SK-N-SH treated with all-trans-retinoic acid at 6 μM for 48 hours (cell line): ENCODE measurements at places on chromosomes 1 and 21.
A peak's percentile ranks its signal among the peaks of the same experiment; 100 is the strongest.

DNA sequence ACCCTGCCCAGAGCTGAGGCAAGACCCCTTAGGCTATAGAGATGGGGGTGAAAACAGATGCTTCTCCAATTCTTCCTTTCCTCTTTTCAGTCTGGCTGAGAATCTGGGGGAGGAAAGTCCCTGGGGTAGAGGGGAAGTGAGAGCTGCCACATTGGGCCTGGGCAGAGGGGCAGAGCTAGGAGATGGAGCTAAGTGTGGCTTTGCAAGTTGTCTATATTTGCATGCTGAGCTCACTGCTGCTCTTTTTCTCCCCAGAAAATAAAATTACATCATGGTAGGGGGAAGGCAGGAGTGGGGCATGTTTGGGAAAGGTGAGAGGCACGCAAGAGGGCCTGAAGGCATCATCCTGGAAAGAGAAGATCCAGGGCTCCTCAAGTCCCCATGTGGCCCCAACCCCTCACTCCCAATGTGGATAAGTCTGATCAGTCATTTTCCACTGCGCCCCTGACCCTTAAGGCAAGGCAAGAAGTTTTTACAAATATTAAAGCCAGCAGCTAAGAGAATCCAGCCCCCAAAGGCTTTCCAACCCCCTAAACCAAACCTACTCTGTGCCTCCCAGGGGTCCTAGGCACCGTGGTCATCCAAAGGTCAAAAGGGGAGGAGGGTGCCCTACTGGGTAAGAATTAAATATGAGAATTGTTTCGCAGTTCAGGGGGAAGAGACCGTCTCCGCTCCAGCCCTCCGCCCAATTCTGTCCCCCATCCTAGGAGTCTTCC lies 500 bp upstream of the PEA15 start:
- no peak for ATAC-seq

DNA sequence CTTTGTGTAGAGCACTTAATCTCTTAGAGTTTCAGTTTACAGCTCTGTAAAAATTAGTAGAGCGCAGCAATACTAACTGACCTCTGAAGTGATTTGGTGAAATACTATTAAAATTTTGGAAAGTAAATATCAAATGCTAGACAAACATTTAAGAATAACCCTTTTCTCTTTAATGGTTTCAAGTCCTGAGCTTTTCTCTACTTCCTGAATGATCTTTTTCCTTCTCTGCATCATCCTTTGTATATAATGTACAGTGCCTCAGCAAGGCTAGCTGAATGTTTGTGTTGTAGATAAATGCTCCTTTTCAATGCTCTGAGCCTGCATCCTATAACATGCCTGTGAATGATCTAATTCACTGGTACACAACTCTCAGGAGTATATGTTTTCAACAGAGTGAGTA lies 272.9 kb downstream of the ADGRL2 start:
- no peak for ATAC-seq

GRCh38 chr1:158830904-158831507 lies at the start of gene MNDA:
MNDA (plus strand) TSS chr1:158831351; CDS start chr1:158842154, 10,803 bp downstream.
- ATAC-seq = no peak

DNA sequence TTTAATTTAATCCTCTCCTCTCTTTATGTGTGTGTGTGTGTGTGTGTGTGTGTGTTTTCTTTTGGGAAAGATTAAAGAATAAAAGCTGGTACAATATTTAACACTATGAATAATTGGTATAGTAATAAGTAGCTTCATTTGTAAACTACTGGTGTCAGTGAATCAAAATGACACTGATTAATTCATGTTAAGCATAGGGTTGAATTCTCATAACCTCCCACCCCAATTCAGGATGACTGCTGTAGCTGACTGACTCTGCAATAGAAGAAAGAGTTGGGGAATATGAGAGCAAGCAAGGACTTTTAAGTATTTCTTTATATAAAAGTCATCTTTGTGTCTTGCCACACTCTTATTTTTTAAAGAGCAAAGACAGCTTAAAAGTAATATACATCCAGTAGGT lies 13.1 kb downstream of the SLC30A7 start:
- no peak for ATAC-seq

GRCh38 chr1:223486932-223487886 lies 94.0 kb downstream of the CCDC185 start:
- ATAC-seq = no peak

DNA sequence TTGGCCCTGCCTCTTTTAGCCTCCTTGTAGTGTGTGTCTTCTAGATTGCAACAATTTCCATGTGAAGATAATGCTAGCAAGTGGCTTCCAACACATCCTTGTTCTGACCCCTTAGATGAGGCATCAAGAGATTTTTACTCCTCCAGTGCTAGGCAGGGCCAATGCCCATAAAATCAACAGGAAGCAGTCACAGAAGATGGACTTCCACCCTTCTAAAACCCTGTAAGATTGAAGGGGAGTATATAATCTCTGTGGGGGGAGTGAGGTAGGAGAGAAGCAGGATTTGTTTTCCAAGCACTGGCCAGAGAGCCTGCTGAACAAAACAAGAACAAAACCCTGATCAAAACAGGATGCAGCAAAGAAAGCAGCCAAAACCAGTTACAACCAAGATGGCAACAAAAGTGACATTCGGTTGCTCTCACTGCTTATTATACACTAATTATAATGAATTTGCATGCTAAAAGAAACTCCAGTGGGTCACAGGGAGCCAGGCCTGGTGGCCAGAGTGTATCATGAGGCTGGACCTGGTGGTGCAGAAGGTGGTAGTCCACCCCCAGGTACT lies 12.1 kb downstream of the GON4L start:
- no peak for ATAC-seq

DNA sequence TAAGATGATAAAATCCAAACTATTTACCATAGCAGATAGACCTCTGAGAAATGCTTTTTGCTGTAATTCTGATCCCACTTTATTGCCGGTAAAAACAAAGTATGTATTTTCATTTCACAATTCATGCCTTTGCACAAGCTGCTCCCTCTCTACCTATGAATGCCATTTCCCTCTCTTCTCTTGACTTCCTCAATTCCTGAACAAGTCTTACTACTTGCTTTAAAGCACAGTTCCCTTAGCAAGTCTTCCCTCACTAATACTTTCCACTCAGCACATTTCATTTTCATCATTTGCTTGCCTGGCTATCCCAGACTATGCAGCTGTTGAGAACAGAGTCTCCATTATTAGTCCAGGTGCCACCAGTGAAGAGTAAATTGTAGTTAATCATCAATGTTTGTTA lies 13.8 kb downstream of the GPATCH2 start:
- ATAC-seq = no peak

GRCh38 chr1:27491748-27492700 lies 2.1 kb upstream of the WASF2 start:
- ATAC-seq = no peak

GRCh38 chr1:175757381-175758015 lies 14.1 kb upstream of the TNR start:
- ATAC-seq = no peak

DNA sequence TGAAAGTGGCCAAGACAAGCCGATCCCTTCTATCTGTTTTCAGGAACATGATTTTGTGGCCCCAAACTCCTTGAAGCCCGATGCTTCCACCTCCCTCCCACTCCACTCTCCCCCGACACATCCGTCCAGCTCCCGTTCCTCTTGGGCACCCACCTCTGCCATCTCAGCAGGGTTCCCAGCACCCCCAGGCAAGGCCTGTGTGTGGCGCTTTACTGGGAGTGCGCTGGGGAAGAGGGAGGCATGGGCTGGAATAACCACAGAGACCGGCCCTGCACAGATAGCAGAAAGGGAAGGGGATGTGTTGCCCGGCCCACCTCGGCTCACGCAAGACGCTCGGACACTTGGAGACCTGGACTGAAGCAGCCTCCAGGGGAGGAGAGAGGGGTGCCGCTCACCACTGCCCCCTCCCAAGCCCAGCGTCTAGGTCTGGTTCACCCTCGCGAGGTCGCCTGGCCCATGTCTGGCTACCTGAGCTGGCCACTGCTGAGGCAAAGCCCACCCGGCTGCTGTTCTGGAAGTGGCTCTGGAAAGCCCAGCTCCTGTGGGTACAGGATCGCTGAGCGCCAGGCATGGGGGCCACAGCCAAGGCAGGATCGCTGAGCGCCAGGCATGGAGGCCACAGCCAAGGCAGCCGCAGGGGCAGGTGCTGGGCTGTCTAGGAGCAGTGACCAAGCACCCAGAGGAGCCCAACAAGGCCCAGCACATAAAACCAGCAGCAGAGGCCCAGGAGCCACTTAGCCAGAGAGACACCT lies 23.8 kb upstream of the COL18A1 start:
- ATAC-seq = no peak

DNA sequence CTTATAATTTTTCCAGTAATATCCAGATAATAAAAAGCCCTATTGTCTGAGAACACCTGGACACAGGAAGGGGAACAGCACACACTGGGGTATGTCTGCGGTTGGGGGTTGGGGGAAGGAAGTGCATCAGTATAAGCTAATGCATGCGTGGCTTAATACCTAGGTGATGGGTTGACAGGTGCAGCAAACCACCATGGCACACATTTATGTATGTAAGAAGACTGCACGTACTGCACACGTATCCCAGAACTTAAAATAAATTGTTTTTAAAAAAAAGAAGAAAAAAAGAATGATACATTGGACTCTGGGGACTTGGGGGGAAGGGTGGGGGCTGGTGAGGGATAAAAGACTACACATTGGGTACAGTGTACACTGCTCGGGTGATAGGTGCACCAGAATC lies 144.9 kb upstream of the C1orf174 start:
- ATAC-seq = no peak

- ATAC-seq = 0 out of 3 replicates have a peak, but pooled peaks have one; percentile 38
Observed at GRCh38 chr1:223199094-223199647, 56.1 kb upstream of the TLR5 start.

- ATAC-seq = no peak; the same call in 2 of the 3 replicates
Observed at GRCh38 chr1:30901798-30902581, 6.6 kb downstream of the SDC3 start.

- ATAC-seq = no peak
Observed at GRCh38 chr1:150554086-150554452, 4.9 kb downstream of the ADAMTSL4 start.

DNA sequence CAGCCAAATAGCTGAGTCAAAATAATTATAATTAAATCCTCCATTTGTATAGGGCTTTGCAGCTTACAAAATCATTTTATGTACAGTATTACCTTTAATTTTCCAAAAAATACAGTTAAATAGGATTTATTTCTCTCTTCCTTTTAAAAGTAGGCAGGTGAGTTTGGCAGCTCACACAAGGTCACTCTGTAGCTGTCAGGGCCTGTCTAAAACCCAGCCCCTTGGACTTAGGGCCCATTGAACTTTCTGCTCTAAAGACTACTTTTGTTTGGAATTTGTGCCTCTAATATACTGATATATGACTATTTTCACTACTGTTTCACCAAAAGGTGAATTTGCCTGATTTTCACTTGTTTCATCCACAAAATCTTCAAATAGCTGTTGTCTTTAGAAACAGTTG lies 10.3 kb downstream of the ROR1 start:
- no peak for ATAC-seq

DNA sequence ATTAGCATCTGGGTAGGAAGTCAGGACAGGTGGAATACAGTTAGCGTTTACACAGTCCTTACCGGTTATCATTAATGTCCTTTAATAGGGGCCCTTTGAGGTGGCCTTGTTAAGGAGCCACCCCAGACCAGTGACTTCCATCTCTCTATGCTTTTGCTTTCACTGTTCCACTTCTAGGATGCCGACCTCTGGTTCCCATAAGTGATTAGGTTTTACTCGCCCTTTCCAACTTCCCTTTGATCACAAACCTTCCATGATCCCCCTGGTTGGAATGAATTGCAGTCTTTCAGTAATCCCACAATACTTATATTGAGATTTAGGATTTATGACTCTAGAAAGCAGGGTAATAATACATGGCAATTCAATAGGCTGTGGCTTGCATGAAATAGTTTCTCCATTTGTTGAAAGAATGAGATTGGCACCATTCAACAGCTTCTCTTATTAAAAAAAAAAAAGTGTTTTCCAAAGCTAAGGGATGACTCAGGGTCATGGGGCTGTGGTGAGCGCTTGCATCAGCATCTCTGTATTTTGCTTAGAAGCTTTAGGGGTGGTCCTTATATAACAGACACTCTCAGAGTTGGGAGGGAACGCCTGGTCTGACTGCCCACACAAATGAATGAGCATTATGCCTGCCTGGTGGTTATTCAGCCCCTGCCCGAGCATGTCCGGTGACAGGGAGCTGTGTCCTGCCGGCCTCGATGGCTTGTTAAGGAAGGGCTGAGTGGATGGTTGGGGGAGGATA lies 110.5 kb downstream of the CNIH3 start:
- ATAC-seq = peak; percentile 78

- peak; percentile 11 for ATAC-seq
Observed at GRCh38 chr1:16119926-16120325, 35.9 kb downstream of the EPHA2 start.

DNA sequence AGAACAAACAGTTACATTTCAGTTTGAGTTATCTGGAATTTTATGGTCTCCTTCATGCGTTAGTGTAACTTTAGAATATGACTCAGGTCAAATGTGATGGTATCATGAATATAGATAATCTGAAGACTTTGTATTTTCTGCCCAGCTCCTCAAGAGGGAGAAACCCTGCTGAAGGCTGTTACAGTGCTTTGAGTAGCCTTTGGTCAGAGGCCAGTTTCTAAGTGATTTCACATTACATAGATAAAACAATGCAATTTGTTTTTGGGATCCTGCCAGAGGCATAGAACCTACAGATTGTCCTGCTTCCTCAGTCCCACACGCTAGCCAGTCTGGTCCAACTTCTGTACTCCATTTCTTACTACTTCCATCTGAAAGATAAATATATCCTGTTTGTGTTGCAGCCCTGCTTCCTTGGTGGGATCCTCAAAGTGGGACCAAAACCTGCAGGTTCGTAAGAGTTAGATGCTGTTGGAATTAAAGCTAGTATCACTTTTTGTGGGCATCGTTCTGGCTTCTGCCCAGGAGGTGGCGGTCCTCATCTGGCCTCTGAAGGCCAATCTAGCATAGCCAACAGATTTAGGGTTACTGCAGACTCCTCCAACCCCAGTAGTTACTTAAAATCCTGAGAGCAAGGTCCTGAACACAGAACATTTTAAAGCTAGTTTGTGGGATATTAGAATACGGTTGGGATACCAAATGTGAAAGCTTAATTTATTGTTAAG lies 645.8 kb upstream of the USP24 start:
- peak; percentile 78 for ATAC-seq

GRCh38 chr1:45647248-45648021 lies 23.6 kb upstream of the CCDC17 start:
- no peak for ATAC-seq

DNA sequence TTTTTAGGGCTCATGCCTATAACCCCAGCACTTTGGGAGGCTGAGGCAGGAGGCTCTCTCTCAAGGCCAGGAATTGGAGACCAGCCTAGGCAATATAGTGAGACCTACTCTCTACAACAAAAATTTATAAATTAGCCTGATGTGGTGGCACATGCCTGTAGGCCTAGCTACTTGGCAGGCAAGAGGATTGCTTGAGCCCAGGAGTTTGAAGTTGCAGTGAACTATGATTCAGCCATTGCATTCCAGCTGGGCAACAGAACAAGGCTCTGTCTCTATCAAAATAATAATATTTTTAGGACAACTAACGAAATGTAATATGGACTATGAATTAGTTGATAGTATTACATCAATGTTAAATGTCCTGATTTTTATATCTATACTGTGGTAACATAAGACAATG lies 68.8 kb upstream of the ARID1A start:
- no peak for ATAC-seq
